Cardiac ventricle fibroblast (primary cell): ENCODE measurements at places on chromosomes 12 and 14. TPM values are rescaled to one million over a fixed set of nuclear protein-coding genes. Genes with fewer than 3 reads are reported as not detected.

NKX2-8 gene
- not detected in 2 replicates for total RNA-seq

SMIM41 gene
- total RNA-seq: not detected in 2 replicates

PHC1 gene
- 12.2 and 15.4 TPM in 2 replicates for total RNA-seq

CCDC196 gene
- total RNA-seq: not detected in 2 replicates

GATC gene
- total RNA-seq: 15.5 and 15.8 TPM in 2 replicates

P2RX2 gene
- not detected in 2 replicates for total RNA-seq

RAB2B gene
- total RNA-seq: 11.2 and 11.5 TPM in 2 replicates

AKAP6 gene
- 0.05 and 1.00 TPM in 2 replicates for total RNA-seq

PTHLH gene
- total RNA-seq: 0.20 and 0.56 TPM in 2 replicates

SDR9C7 gene
- not detected in 2 replicates for total RNA-seq

POTEG gene
- not detected in 2 replicates for total RNA-seq

EGLN3 gene
- 6.4 and 7.6 TPM in 2 replicates for total RNA-seq

KRT8 gene
- total RNA-seq: 9.6 and 10.3 TPM in 2 replicates

NUAK1 gene
- 1.9 and 3.7 TPM in 2 replicates for total RNA-seq

KRT81 gene
- not detected in 2 replicates for total RNA-seq

ERBB3 gene
- total RNA-seq: 0.39 TPM in 1 of 2 replicates, not detected in the other

FOXN4 gene
- total RNA-seq: not detected in 2 replicates

TAS2R19 gene
- 0.94 and 0.98 TPM in 2 replicates for total RNA-seq

TMCC3 gene
- total RNA-seq: 0.69 and 0.73 TPM in 2 replicates

VPS37B gene
- 24.5 and 25.8 TPM in 2 replicates for total RNA-seq

CMA1 gene
- not detected in 2 replicates for total RNA-seq

CCDC177 gene
- 0.20 TPM in 1 of 2 replicates, not detected in the other for total RNA-seq

CATSPERB gene
- total RNA-seq: not detected in 2 replicates

TMEM132D gene
- not detected in 2 replicates for total RNA-seq

FAM186B gene
- 0.06 and 0.15 TPM in 2 replicates for total RNA-seq

GPR68 gene
- total RNA-seq: 1.1 TPM in 2 replicates

SRRM4 gene
- total RNA-seq: not detected in 2 replicates
